NCI-H526 treated with DMSO at 0.1 percent for 48 hours (cell line): ENCODE measurements at places on chromosomes 11 and 22.

DNA sequence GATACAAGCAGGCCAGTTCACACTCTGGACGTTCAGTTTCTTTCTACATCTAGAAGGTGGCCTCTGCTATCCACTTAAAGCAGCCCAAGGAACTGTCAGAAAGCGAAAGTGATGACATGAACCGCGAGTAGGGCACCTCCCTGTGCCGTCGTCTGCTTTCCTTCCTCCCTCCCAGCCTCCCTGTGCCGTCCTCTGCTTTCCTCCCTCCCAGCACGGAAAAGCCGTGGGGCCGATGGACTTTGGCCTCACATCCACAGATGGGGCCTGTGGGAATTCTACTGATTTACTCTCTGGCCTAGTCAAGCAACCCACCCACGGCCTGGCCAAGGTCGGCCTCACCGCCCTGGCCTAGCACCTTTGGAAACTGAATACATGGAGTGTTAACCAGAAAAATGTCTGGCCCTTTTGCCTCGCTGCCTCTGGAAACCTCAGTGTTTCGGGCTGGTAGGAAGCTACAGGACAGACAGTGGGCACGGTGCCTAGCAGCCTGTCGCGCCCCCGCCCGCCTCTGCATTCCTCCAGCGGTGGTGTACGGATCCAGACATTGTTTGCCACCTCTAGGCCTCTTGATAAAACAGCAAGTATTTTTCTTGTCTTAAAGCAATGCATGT lies 14.2 kb downstream of the PEX26 start:
- DNase-seq, result peak; percentile 30

DNA sequence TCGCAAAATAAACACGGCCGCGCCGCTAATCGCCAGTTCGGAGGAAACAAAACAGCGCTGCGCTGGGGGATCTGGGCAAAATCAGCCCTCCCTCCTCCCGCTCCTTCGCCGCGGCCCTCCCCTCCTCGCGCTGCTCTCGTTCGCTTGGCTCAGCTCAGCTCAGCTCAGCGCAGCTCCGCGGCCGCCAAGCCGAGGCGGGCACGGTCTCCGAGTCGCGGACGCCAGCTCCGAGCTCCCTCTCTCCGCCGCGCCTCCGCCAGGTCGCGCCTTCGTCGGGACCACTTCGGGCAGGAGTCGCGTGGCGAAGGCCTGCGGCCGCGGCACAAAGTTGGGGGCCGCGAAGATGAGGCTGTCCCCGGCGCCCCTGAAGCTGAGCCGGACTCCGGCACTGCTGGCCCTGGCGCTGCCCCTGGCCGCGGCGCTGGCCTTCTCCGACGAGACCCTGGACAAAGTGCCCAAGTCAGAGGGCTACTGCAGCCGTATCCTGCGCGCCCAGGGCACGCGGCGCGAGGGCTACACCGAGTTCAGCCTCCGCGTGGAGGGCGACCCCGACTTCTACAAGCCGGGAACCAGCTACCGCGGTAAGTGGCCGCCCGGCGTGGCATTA lies at the start of gene SPON1:
Gene SPON1 (plus strand): TSS at position 162 of the 607 bp plus-strand sequence. CDS start 182 bp downstream, at position 344.
- DNase-seq, result peak; percentile 33

GRCh38 chr22:27194096-27194748 lies 536.8 kb downstream of the MIAT start:
- no peak for DNase-seq

- peak; percentile 13 for DNase-seq
These were observed 415.2 kb downstream of the TENM4 start for GRCh38 chr11:79025622-79026021.

DNA sequence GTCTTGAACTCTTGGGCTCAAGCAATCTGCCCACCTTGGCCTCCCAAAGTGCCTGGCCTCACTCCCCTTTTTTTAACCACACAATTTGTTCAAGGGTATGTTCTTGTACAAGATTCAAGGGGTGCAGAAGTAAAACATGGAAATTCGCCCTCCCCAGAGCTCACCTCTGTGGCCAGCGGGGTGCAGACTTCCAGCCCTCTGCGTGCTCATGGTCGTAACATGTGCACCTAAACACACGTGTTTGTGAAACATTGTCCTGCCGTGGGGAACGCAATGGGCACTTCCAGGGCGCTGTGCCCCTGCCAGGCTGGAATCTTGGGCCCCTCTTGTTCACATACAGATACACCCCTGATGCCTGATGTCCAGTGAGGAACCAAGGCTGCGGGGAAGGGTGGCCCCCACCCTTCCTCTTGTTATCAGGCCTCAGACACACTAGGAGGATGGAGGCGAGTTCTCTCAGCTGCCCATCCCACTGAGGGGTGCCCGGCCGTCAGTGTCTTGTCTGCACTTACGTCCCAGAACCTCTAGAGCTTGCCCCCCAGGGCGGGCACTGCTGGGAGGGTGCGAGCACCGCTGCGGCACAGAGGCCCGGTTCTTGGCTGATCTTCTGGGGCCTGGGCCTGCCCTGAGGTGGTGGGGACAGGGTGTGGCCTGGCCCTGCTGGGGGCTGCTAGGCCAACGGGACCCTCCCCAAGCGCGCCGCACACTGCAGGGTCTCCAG lies 4.1 kb upstream of the EPS8L2 start:
- DNase-seq, result no peak

DNA sequence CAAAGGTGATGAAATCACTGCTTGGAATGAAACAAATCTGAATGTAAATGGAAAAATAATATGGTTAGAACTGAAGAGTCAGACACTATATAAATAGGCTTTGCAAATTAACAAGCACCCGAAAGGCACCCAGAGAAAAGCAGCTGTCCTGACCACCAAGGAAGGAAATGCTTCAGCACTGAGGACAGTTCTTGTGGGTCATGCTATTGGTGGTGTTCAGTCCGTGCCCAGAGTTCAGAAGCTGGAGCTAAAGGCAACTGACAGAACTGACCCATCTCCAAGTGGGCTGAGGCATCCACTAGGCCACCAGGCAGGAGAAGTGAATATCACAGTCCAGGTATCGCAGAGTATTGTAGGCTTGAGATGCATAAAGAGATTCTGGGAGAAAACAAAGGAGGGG lies 208.9 kb downstream of the OPCML start:
- no peak for DNase-seq

GRCh38 chr11:37612146-37612545 lies 1014.1 kb upstream of the RAG2 start:
- no peak for DNase-seq

GRCh38 chr22:39332441-39333064 lies 13.1 kb upstream of the RPL3 start:
- DNase-seq, result no peak

- no peak for DNase-seq
These were observed 664 bp upstream of the PRSS23 start for GRCh38 chr11:86799680-86800075.

DNA sequence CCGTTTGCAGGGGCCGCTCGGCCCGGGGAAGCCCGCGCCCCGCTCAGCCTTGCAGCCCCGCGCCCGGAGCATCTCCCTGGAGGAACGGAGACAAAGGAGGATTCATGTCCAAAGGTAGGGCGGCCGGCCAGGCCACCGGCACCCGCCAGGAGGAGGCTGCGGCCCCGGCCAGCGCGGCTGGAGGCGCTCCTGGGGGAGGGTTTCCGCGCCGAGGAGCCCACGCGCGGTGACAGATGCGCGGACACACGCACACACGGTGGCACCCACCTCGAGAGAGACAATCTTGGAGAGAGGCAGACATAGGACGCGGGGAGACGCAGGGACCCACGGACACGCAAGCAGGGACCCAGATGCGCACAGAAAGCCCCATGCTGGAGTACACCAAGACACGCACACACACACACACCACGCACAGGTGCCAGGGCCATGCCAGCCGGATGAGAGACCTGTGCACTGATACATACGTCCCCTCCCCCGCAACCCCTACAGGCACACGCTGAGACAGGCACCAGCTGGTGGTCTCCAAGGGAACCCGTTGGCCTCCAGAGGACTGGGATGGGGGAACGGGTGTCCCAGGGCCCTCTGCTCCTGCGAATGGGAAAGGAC lies 7.8 kb downstream of the SEPTIN3 start:
- DNase-seq, result no peak

- DNase-seq, result no peak
These were observed 31.2 kb upstream of the LINC01488 start for GRCh38 chr11:69450064-69450856.

GRCh38 chr11:34633990-34634693 lies 13.2 kb downstream of the EHF start:
- peak; percentile 71 for DNase-seq
